Left lung (tissue), 14 donors: ENCODE measurements at places on chromosomes 1 and 21. TPM values are rescaled to one million over a fixed set of nuclear protein-coding genes. Genes with fewer than 3 reads are reported as not detected.

Gene WLS
- 127 TPM for total RNA-seq

Gene S100A4
- total RNA-seq = 1,192 TPM

Gene LCE1E
- not detected for total RNA-seq

Gene FRRS1
- 12.3 TPM for total RNA-seq

Gene SLAMF1
- 2.5 TPM for total RNA-seq

Gene C4BPA
- 22.2 TPM for total RNA-seq

Gene TYW3
- total RNA-seq = 20.2 TPM

Gene PADI2
- total RNA-seq = 35.4 TPM

Gene PRRX1
- total RNA-seq = 64.4 TPM

Gene DIO1
- total RNA-seq = not detected

Gene CACNA1S
- 0.12 TPM for total RNA-seq

Gene RGS16
- total RNA-seq = 10.1 TPM

Gene CFH
- total RNA-seq = 101 TPM

Gene ATAD3C
- 9.9 TPM for total RNA-seq

Gene CCDC190
- total RNA-seq = 2.1 TPM

Gene FAM110D
- total RNA-seq = 5.1 TPM

Gene TMEM200B
- total RNA-seq = 5.7 TPM

Gene TBCE
- 26.8 TPM for total RNA-seq

Gene GLMP
- 101 TPM for total RNA-seq

Gene SPRR1A
- not detected for total RNA-seq

Gene PSRC1
- 4.2 TPM for total RNA-seq

Gene AADACL4
- total RNA-seq = not detected

Gene HMGCS2
- 0.26 TPM for total RNA-seq

Gene MTARC2
- total RNA-seq = 45.8 TPM

Gene LRRC71
- total RNA-seq = 3.5 TPM

Gene WNT3A
- total RNA-seq = 1.5 TPM

Gene ACTA1
- total RNA-seq = 1.2 TPM

Gene BTBD19
- 15.3 TPM for total RNA-seq

Gene ENSA
- 181 TPM for total RNA-seq

Gene AURKAIP1
- 127 TPM for total RNA-seq

Gene TGFBR3
- total RNA-seq = 41.1 TPM

Gene SMG5
- total RNA-seq = 69.1 TPM

Gene VTCN1
- not detected for total RNA-seq

Gene NBPF10
- 3.9 TPM for total RNA-seq

Gene CD1E
- total RNA-seq = 0.16 TPM

Gene KLF17
- 0.29 TPM for total RNA-seq

Gene RAD54L
- 7.3 TPM for total RNA-seq

Gene UBXN10
- total RNA-seq = 4.7 TPM

Gene SLFNL1
- total RNA-seq = 4.9 TPM

Gene CEP350
- total RNA-seq = 53.5 TPM

Gene PLCH2
- total RNA-seq = 1.3 TPM

Gene CD164L2
- 5.9 TPM for total RNA-seq

Gene COL9A2
- 3.4 TPM for total RNA-seq

Gene TRIM17
- total RNA-seq = 1.3 TPM

Gene VAMP4
- total RNA-seq = 18.8 TPM

Gene GALE
- total RNA-seq = 57.5 TPM

Gene SNRPE
- total RNA-seq = 97.7 TPM

Gene CNR2
- total RNA-seq = 0.06 TPM

Gene H3-3A
- total RNA-seq = 444 TPM

Gene SPATA46
- total RNA-seq = not detected

Gene PCP4L1
- 1.5 TPM for total RNA-seq

Gene ARHGEF16
- total RNA-seq = 11.8 TPM

Gene KRTAP10-11
- total RNA-seq = not detected

Gene XCL1
- not detected for total RNA-seq

Gene FASLG
- 1.4 TPM for total RNA-seq

Gene WNT2B
- total RNA-seq = 4.5 TPM

Gene LHX8
- not detected for total RNA-seq

Gene CHI3L1
- total RNA-seq = 74.9 TPM

Gene FCAMR
- not detected for total RNA-seq
